ENCODE measurements at places on chromosomes 13 and 19.

DNA sequence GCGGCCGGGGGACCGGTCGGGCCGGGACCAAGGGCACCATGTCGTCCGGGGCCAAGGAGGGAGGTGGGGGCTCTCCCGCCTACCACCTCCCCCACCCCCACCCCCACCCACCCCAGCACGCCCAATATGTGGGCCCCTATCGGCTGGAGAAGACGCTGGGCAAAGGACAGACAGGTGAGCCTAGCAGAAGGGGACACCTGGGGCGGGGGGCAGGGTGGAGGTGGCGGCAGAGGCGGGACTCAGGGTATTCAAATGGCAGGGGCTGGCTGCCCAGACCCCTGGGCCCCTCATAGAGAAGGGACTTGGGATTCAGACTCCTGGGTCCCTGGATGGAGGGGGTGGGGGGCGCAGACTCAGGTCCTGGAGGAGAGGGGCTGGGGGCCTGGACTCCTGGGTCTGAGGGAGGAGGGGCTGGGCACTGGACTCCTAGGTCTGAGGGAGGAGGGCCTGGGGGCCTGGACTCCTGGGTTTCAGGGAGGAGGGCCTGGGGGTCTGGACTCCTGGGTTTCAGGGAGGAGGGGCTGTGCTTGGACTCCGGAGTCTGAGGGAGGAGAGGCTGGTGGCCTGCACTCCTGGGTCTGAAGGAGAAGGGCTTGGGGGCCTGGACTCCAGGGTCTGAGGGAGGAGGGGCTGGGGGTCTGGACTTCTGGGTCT, 735 bp downstream of the BRSK1 start:
- no peak for DNase-seq

- DNase-seq, result peak; percentile 33
Observed at GRCh38 chr19:33226550-33227241, 1.0 kb upstream of the SLC7A10 start.

DNA sequence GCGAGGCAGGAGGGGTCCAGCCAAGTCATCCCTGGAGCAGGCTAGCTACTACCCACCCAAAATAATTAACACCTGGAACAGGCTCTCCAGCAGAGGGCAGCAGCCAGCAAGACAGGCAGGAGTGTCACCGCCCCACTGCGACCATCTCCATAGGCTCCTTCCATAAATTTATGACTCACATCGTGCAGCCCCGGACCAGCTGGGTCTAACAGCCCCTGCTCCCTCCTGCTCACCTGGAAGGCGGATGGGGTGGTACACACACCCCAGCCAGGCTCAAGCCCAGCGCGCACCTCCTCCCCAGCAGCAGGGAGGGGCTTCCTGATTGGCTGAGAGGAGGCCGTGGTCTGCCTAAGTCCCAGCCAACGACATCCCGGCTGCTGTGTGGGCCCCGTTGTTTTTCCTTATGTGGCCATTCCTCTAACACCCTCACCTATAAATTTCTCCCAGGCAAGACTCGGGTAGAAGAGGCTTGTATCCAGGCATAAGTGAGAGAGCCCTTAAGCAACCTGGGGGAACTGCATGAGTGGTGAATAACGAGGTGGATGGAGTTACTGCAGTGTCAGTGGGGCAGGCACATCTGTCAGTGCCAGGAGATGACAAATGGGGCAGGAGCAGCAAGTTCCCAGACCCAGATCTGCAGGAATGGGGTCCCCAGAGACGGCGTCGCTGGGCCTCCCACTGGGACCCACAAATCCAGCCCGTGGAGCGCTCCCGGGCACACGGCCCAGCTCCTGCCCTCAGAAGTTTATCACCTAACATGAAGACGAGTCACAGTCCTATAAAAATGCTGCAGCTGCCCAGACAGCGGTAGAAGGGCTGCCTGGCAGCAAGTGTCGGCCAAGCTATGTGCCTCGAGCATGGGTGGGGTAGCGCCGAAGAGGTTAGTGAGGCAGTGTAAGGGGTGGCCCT, 43.1 kb downstream of the CEBPG start:
- DNase-seq, result peak; percentile 71

GRCh38 chr13:66159511-66159910, 1070.6 kb downstream of the PCDH9 start:
- DNase-seq, result no peak

GRCh38 chr13:111923991-111924677, 142.8 kb upstream of the SOX1 start:
- DNase-seq, result no peak

DNA sequence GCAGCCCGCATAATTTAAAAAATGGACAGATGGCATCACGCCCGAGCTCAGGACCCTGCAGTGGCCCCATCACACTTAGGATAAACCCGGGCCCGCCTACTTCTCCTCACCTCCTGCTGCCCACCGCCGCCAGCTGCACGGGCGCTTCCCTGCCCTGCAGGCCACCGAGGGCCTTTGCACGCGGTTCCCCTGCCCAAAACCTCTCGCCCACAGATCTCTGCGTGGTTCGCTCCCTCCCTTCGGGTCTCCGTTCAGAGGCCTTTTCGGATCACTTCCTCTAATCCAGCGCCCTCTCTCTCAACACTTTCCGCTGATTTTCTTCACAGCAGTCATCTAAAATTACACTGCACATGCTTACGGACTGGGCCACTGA, 1.8 kb downstream of the SHISA7 start:
- no peak for DNase-seq

- no peak for DNase-seq
Observed at GRCh38 chr13:98480915-98481877, 95.7 kb downstream of the STK24 start.

- DNase-seq, result peak; percentile 85
Observed at GRCh38 chr19:16070366-16070990, 5.8 kb upstream of the TPM4 start.

DNA sequence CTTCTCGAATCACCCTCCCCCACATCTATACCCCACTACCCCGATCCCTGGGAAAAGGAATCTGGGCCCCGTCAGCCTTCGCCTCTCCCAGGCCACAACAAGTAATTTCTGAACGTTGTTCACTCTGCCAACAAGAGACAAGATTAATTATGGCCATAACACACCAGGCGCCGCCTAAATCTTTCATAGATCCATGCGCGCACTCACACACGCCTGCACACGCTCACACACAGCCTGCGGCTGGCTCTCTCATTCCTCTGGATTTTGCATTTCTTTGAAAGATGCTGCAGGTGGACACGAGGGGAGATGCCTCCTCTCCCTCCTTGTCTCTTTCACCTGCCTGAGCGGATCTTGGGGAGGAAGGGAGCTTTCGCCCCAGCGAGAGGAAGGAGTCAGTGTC, 17.1 kb downstream of the ZNRF4 start:
- DNase-seq, result no peak

GRCh38 chr19:812747-813218, 9.0 kb downstream of the PLPPR3 start:
- no peak for DNase-seq

- peak; percentile 89 for DNase-seq
Observed at GRCh38 chr19:10543420-10544241, at the start of gene ATG4D. TSS of gene ATG4D (plus strand) at chr19:10543904. CDS start at chr19:10544091, 187 bp downstream.

DNA sequence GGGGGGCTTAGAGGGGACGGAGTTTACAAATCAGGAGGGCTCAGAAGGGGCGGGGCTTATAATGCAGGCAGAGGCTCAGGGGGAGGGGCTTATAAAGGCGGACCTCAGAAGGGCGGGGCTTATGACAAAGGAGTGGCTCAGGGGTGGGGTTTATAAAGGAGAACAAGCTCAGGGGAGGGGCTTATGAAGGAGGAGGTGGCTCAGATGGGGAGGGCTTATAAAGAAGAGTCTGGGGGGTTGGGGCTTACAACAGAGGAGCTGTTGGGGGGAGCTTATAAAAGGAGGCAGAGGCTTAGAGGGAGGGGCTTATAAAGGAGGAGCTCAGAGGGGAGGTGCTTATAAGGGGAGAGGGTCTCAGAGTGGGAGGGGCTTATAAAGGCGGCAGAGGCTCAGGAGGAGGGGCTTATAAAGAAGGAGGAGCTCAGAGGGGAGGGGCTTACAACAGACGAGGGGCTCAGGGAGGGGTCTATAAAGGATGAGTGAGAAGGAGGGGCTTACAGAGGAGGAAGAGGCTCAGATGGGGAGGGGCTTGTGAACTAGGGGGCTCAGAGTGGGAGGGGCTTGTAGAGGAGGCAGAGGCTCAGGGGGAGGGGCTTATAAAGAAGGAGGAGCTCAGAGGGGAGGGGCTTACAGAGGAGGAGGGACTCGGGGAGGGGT, 1.0 kb downstream of the SMIM24 start:
- DNase-seq, result peak; percentile 73

GRCh38 chr19:43599635-43600295, 3.4 kb downstream of the ZNF576 start:
- no peak for DNase-seq

- DNase-seq, result peak; percentile 86
Observed at GRCh38 chr19:12840091-12841079, 2.1 kb downstream of the MAST1 start.

GRCh38 chr13:36706755-36707154, 32.9 kb downstream of the SERTM1 start:
- DNase-seq, result peak; percentile 63

DNA sequence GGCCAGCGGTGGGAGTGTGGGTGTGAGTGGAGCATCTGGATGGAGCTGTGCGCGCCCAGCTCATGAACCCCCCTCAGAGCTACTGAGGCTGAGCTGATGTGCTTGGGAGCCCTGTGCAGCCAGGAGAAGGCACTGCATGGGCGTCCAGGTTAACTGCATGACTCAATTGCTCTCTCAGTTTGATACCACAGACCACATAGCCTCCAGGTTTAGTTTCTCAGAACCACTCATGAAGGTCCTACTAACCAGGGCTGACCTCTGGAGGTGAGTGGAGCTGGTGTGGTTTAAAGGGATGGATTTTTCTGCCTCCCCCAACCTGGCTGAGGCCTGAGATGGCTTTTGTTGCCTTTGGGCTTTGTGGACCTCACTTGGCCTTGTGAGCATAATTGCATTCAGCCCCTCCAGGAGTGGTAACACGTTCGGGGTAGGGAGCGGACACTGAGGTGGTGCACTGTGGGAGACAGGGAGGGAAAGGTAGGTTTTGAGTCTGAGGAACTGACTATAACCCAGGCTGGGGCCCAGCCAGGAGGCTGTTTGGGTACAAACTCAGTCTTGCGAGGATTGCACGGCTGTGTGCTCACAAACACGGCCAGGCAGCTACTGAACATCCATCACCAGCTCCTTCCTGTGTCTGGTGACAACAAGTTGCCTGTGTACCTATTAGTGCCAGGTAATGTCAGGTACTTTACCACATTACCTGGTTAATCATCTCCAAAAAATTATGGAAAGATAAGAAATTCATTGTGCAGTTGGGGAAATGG, 97.5 kb downstream of the RGCC start:
- no peak for DNase-seq

- DNase-seq, result peak; percentile 54
Observed at GRCh38 chr13:77521194-77521593, 14.3 kb upstream of the SCEL start.

DNA sequence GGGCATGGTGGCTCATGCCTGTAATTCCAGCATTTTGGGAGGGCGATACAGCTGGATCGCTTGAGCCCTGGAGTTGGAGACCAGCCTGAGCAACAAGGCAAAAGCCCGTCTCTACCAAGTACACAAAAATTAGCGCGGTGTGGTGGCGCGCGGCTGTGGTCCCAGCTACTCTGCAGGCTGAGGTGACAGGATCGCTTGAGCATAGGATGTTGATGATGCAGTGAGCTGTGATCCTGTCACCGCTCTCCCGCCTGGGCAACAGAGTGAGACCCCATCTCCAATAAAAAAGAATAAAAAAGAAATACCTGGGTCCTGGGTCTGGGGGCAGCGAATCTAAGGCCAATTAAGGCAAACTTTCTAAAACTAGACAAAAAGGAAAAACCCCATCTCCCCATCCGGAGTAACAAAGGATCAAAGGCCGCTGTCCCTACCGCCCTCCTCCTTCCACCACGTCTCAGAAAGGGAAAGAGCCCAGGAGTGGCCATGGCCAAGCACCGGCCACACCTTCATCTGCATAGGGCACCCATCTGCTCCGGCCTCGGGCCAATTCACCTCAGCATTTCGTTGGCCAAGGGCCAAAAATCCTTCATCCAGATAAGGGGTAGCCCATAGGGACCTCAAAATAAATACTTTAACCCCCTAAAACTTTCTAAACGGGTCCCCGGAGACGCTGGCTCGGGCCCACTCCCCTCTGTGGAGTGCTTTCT, 851 bp downstream of the ZNF320 start:
- DNase-seq, result peak; percentile 65

DNA sequence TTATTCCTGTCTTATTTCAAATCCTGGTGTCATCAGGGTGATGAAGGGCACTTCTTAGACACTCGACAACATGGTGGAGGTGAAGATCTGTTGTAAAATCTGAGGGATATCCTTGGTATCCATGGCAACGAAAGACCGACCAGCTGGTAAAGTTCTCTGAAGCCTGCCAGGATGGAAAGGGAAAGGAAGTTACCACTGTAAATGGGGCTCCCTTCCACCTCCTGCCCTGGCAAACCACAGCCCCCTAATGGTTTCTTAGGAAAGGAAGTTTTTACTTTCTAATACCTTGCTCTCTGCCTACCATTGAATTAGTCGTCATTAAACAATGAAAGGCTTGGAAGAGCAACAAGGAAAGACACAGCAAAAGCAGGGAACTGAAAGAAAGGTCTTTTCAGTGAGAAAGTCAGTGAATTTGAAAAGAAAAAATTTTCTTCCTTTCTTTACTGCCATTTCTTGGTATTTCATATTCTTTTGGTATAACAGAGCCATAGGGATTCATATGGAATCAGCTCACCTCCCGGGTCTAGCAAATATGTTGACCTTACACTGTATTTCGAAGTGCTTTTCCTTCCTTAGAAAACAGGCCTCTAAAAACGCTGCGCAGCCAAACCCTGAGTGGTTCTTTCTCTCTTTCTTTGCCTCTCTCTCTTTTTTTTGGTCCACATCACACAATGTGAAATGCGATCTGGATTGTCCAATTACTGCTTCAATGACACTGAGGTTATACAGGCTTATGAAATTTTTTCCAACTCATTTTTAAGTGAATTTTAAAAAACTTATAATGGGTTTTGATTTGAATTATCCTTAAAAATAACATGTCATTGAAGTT, 111.0 kb downstream of the RGCC start:
- DNase-seq, result no peak

GRCh38 chr13:85194482-85194881, 604.7 kb downstream of the SLITRK6 start:
- no peak for DNase-seq

DNA sequence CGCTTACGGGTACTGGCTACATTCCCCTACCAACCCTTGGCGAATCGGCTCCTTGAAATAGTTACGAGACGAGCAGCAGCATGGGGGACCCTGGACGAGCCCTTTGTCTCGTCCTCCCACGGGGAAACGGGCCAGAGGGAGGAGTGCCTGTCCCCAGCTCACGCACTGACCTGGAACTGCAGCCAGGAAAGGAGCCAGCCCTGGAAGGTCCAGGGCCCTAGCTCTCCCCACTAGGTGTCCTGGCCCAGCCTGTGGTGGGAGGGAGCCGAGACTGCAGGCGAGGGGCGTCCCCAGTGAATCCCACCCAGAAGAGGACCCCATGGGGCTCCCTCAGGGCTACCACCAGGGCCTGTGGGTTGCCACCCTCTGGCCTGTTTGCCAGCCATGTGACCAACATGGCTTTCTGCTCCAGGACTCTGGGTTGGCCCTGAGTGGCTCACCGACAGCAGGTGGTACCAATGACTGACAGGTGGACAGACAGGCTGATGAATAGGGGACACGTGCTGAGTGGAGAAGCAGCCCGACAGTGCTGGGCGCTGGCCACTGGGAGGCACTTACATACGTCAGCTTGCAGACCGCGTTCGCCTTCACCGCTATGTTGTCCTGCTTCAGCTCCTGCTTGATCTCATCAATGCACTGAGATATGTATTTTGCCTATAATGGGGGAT, 13.2 kb downstream of the AP3D1 start:
- DNase-seq, result no peak

- DNase-seq, result peak; percentile 5
Observed at GRCh38 chr13:44573071-44573470, 3.1 kb downstream of the TSC22D1 start.

GRCh38 chr13:75875450-75875849, 239.3 kb downstream of the LMO7 start:
- DNase-seq, result no peak
